ENCODE measurements at places on chromosomes 13 and 19.

DNA sequence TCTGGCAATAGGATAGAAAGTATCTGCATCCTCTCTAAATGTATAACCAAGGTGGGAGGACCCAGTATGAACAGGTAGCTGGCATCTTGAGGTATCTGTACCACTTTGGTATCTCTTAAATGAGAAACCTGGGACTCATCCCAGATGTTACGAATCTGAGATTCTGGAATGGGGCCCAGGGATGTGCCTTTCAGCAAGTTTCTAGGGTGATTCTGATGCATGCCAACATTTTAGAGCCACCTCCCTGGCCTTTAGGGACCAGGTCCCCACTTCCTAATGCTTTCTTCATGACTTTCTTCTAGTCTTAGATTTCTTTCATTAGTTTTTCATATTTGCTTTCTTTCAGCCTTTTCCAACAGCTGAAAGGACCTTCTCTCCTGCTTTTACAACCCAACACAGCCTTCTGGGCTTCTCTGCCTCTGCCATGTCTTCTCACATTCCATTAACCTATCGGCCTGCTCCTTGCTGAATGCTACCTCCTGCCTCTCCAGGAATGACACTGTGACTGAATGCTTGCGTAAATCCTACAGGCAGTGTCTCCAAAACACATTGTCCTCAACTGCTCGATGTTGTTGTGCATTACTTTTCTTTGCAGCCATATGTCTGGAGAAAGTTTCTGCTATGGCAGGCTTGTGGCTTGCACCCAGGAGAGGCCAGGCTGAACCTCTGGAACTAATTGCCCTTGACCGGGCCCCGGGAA, 284.0 kb downstream of the DNAJC15 start:
- DNase-seq: no peak

DNA sequence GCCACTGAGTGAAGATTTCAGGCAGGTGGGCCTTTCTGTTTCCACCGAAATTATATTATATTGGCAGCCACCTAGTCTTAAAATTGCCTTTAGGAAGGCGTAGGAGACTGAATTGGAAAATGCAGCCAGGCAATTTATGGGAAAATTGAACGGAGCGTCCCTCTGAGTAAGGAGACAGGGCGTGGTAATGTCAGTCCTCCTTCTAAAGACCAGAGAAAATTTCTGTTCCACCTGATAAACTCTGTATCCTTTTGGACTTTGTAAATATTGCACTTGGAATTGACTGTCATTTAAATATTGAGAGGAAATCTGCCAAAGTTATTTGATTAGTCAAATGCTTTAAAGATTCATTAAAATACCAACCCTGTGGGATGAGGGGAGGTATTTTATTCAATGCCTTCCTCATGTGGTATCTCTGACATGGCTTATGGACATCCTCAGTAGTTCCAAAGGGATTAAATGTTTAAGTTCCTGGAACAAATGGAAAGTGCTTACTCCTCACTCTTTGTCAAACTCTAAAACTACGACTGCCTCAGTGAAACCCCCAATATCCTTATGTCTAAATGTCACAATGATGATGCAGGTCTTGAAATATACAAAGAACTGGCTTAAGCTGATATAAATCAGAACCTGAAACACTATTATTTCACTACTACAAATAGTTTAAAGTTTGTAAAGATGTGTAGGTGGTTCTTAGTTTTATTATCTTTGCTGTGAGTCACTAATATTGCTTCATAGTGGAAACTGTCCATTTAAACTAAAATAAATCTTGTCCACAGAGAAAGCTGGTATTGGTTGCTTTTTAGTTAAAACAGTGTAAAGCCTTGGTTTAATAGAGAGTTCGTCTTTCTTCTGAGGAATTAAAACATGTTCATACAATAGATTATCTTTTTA, 203.2 kb downstream of the FGF14 start:
- no peak for DNase-seq

- no peak for DNase-seq
Measured at GRCh38 chr13:47545201-47546024, 455.7 kb downstream of the SUCLA2 start.

DNA sequence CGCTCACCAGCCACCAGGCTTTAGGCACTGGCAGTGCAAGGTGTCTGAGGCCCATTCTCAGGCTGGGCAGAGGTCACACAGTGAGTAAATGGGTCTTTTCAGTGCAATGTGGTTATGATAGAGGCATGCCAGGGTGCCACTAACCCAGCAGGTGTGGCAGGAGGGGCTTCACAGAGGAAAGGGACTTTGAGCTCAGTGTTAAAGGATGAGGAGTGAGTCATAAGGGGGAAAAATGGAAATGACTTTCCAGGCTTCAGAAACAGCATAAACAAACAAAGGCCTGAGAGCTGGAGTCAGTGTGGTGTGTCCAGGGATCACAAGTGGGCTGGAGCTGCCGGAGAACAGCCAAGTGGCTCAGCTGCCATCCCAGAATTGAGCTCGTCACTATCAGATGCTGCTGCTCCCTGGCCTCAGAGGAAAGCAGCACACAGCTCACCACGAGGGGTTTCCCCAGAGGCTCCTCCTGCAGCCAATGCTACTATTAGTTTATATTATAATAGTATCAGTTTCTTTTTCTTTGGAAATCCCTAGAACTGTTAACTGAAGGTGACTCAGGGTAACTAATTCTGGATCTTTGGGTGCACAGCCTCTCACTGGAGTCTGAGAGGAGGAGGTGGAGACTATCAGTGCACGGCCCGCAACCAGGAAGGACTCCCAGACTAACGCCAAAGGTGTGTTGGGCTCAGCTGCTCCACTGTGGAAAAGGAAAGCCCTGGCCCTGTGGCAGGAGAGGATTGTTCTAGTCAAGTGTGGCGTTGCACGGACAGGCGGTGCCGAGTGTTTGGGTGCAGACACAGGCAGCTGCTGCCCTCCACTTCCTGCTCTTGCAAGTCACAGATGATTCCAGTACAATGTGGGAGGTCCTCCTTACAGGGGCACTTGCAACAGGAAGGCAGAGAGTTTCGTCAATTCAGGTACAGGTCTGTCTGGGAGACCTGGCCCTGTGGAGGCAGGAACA, 39.5 kb downstream of the DHRS12 start:
- no peak for DNase-seq

DNA sequence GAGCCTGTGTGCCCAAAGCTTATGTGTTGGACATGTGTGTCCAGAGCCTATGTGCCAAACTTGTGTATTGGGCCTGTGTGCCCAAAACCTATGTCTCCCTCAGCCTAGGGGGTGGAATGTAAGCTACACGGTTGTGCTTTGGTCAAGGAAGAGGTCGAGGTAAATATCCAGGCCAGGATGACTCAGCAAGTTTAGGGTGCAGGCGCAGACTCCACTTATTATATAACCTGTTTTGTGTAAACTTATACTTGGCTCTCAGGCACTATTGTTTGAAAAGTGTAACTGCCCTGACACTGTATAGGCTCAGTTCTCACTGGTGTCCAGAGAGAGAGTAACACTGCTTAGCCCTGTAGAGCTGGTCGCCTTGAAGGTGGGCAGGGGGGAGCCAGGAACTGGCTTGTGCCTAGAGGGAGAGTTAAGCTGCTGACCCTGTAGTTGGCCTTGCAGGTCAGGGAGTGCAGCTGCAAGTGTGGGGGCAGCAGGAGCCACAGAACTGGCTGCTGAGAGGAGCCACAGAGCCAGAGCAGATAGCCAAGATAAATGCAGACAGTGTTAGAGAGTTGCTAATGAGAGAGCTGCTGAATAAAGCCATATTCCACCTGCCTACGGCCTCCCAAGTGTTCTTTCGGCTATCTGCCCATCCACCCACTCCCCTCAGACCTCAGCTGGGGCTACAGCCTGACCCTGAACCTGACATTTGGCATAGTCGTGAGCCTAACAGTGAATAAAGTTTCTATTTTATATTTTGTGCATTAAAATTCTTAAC, 517.2 kb upstream of the SLITRK1 start:
- no peak for DNase-seq

- no peak for DNase-seq
Measured at GRCh38 chr13:27194895-27195764, 23.5 kb upstream of the USP12 start.

- DNase-seq: no peak
Measured at GRCh38 chr19:11463391-11463790, 17.5 kb downstream of the ELAVL3 start.

GRCh38 chr13:61695147-61695546, 279.5 kb upstream of the PCDH20 start:
- DNase-seq: no peak

- peak; percentile 38 for DNase-seq
Measured at GRCh38 chr19:41882568-41883462, at the start of gene ARHGEF1. ARHGEF1 (plus strand) TSS chr19:41883184; CDS start chr19:41888083, 4,899 bp downstream.

GRCh38 chr13:50812242-50812641, 31.2 kb downstream of the DLEU7 start:
- DNase-seq: no peak

GRCh38 chr19:10510301-10510802, 6.9 kb downstream of the S1PR5 start:
- DNase-seq: no peak

DNA sequence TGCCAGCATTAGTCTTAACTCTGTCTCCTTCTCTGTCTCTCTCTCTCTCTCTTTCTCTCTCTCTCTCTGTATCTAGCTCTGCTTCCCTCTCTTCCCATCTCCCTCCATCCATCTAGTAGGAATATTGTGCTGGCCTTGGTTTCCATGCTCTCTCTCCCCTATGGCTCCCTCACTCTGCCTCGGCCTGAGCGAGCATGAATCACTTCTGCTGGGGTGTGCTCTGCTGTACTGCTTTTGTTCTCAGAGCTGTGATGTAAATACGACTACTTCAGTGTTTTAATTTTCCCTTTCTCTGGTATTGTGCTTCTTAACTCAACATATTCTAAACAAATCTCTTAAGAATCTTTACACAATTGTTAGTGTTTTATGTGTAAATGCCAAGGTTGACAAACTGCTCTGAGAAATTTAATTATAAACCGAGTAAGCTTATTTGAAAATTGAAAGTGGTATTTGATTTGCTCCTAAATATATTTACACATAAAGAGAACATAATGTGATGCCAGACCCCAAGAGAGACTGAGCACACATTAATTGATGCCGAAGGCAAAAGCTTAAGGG, 211.5 kb upstream of the KL start:
- no peak for DNase-seq

DNA sequence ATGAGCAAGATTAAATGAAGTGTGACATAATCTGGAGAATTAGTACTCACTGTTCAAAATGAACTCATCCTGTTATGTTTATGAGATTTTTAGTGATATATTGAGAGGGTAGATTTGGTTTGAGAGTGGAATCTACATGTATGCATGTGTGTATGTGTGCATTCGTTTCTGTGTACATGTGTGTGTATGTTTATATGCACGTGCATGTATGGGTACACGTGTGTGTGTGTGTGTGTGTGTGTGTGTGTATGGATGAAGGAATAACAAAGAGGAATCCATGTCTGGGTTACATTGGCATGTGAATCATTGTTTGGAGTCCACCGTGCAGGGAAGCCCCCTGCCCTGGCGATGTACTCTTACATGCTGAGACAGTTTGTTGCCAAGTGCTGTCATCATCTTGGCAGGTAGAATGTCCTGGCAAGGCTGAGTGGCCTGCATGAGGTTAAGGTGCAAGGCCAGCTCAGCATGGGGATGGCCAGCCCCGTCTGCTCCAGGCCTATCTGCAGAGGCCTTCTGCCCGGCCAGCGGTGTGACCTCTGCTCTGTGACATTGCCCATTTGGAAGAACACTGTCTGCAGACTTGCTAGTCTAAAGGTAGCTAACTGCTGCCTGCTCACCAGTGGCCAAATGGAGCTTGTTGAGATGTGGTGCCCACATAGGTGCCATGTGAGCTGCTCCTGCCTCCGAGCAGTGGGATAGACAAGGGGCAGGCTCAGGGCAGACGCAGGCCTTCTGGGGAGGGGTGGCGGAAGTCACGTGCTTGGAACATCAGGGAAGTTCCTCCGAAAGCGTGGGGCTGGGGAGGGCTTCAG, 222.3 kb downstream of the TEX29 start:
- DNase-seq: no peak

DNA sequence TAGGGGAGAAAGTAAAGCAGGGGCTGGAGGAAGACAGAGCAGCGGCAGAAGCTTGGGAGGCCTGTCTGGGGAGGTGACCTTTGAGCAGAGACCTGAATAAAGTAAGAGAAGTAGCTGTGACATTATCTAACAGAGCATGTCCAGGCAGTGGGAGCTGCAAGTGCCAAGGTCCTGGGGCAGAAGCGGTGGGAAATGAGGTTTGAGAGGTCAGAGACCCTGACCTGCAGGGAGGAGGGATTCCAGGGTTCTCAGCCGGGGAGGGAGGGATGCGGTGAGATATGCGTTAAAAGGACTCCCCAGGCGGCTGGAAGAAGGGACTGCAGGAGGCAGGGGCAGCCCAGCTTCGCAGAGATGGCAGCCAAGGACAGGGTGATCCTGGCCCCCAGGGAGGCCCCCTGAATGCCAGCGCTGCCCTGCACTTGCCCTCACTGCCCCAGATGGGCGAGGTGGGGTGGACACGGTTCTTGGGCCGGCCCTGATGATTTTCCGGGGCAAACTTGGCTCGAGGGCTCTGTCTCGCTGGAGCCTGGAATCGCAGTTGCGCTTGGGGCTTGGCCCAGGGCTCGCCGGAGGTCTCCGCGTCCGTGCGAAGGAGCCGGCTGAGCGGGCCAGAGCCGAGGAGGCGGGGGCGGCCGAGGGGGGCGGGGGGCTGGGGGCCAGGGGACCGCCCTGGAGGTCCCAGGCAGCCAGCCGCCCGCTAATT, 3.2 kb downstream of the CRLF1 start:
- no peak for DNase-seq

DNA sequence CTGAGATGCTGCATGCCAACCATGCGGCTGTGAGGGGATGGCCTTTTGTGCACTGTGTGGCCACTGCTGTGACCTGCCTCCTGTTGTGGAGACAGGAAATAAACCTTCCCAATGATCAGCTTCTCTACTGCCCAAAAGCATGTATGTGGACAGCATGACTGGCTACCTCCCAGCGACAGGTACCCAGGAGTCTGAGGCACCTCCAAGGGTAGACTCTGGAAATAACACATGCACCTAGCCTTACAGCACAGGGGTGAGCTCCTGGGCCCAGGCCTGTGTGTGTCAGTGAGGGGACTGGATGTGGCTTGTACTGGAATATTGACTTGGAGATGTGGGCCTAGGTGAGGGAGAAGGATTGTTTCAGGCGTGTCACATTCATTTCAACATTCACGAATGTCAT, 7.6 kb upstream of the GPI start:
- DNase-seq: no peak

GRCh38 chr13:101205408-101205807, 210.9 kb downstream of the NALCN start:
- no peak for DNase-seq

DNA sequence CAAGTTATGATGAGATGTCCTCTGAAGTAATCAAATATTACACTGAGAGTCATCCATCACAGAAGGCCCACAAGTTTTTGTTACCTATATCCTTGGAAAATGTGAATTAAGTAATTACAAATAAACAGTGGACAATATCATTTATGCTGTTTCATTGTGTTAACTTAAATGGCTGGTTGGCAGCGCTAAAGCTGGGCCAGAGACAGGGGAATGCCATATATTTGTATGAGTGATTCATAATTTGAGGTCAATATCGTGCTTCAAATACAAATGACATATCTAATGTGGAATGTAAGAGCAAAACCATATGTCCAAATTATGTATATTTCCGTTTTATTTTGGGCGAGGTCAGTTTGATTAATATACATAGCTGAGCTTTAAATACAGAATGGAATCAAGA, 1556.2 kb downstream of the SLITRK5 start:
- DNase-seq: no peak

GRCh38 chr13:27425918-27426630, 1.7 kb downstream of the GTF3A start:
- peak; percentile 65 for DNase-seq

All from stimulated activated CD8-positive, alpha-beta memory T cell treated with anti-CD3 and anti-CD28 coated beads, Interleukin-2, amount 100 ng/mL, for 1 hour (primary cell).